ENCODE measurements at places on chromosomes 6 and 20. TPM values are rescaled to one million over a fixed set of nuclear protein-coding genes. Genes with fewer than 3 reads are reported as not detected.

DNA sequence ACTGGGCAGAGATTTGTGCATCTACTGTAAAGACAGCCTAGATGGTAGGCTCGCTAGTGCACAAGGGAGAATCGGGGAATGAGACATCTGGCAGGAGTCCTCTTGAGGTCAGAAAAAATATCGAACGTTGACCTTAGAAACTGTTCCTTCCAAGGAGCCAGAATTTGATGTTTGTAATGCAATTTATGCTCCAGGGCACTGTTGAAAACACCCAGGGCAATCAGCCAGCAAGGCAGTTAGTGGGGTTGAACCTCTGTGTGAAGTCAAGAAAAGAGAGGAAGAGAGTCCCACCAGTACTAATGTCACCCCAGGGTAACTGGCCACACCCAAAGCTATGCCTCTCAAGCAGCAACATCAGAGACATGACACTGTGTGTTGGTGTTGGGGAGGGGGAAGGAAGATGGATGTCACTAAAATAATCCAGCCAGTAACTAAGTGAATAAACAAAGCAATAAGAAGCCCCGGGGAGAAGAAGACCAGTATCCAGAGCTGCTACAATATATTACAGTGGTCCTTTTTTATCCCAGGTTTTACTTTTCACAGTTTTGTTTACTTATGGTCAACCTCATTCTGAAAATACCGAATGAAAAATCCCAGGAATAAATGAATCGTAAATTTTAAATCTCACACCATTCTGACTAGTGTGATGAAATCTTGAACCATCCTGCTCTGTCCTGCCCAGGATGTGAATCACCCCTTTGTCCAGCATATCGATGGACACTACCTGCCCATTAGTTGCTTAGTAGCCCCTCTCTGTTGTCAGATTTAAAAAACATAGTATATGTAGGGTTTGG, 32.9 kb upstream of the PDE10A start:
- DNase-seq = no peak

DNA sequence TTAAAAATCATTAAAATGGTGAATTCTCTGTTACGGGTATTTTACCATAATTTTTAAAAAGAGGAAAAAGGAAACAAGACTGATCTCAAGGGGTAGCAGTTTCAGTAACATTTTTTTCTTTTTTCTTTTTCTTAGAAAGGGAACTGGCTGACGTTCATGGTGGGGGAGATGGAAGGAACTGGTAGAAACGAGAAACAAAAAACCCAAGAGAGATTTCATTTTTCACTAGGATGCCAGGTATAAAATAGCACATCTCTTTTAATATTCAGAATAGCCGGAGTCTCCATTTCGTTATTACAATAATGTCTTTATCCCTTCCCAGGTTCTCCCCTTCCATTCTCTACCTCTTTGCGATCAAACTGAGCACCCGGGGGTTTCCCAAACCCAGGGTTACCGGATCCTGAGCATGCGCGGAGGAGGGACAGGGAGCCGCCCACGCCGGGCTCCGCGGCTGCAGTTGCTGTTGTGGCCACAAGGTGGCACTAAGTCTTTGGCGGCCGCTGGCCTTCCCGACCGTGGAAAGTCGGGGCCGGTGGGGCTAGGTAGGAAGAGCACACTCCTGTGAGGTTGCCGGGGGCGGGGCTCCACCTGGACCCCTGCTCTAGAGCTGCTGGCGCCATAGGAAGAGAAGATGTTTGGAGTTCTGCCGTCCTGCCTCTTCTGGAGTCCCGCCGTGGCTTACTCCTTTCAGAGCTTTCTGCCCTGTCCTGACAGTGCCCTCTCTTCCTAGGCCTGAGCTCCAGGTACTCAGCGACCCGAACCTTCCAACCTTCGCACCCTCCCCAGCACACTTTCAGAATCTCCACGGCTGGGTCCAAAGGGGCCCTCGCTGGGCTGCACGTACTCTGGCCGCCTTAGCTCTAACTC, 146.8 kb downstream of the SH3BGRL2 start:
- peak; percentile 81 for DNase-seq

Gene THEMIS
- not detected for total RNA-seq

Gene TRIM31
- not detected for total RNA-seq

Gene PNLDC1
- 0.22 TPM for total RNA-seq

Gene DAAM2
- total RNA-seq = 25.8 TPM

DNA sequence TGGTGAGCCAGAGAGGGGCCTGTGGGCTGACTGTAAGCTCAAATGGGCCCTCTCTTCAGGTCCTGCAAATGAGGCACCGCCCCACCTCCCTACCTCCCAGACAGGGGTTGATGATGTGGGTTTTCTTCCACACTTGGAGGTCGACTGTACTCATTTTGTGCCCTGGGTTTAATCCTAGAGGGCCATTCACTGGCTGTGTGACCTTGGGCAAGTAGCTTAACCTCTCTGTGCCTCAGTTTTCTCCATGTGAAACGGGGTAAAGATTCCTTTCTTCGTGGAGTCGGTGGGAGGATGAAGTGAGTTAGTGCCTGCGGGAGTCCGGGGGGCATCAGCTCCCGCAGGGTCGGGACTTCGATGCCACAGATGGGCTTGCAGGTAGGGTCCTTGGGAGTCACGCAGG, 23.9 kb downstream of the ZBP1 start:
- DNase-seq = no peak

DNA sequence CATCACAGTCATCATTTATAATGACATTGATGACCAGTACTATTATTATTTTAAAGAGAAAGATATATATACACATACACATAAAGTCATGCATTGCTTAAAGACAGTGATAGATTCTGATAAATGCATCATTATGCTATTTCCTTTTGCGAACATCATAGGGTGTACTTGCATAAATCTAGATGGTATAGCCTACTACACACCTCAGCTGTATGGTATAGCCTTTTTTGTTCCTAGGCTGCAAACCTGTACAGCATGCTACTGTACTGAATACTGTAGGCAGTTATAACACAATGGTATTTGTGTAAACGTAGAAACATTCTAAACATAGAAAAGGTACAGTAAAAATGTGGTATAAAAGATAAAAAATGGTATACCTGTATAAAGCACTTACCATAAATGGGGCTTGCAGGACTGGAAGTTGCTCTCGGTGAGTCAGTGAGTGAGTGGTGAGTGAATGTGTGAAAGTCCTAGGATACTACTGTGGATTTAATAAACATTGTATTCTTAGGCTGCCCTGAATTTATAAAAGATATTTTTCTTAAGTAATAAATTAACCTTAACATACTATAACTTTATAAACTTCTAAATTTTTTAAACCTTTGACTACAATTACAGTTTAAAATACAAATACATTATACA, 23.9 kb downstream of the QKI start:
- DNase-seq = no peak

DNA sequence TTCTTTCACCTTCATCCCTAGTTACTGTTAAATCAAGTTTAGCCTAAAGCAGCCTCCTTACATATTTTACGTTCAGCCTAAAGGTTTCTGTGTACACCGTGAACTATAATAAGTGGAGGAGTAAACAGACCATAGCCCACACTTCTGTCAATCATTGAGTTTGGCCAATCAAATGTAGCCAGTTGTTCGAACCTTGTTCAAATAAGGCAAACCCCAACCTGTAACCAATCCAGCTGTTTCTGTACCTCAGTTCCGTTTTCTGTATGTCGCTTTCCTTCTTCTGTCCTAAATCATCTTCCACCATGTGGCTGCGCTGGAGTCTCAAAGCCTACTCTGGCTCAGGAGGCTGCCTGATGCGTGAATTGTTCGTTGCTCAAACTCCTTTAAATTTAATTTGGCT, 1.8 kb upstream of the FBXO30 start:
- no peak for DNase-seq

Gene HELZ2
- total RNA-seq = 5.8 TPM

All from muscle of leg (tissue), 16 donors.